Stimulated activated CD8-positive, alpha-beta memory T cell treated with anti-CD3 and anti-CD28 coated beads, Interleukin-15, amount 100 ng/mL, for 48 hours (primary cell): ENCODE measurements at places on chromosomes 3 and 15.

- DNase-seq, result no peak
Measured at GRCh38 chr15:62138124-62138523, 27.0 kb downstream of the C2CD4B start.

DNA sequence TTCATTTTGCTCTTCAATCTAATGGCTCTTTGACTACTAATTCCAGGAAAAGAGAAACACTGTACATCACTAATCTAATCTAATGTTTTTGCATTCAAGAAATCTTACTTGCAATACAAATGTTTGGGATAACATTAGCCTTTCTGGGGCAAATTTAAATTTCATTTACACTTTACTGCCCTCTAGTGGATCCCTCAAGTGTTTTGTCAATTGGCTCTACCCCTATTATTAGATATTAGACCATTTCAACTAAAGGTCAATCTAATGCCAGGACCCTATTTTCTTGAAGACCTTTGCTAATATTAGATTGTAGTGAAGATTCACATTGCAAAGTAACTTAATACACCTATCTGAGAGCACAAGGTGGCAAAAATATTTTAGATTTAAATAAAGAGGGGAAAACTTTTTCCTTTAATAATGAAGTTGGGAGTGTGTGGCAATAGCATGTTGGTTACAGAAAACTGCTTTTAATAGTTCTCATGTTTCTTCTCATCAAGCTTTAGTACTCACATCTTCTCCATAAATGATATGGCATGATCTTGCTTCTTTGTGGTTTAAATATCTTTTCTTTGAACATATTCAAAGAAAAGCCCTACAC is 5.0 kb downstream of the C2CD4A start:
- DNase-seq, result no peak

GRCh38 chr3:7075901-7076300 is 215.0 kb downstream of the GRM7 start:
- DNase-seq, result no peak

DNA sequence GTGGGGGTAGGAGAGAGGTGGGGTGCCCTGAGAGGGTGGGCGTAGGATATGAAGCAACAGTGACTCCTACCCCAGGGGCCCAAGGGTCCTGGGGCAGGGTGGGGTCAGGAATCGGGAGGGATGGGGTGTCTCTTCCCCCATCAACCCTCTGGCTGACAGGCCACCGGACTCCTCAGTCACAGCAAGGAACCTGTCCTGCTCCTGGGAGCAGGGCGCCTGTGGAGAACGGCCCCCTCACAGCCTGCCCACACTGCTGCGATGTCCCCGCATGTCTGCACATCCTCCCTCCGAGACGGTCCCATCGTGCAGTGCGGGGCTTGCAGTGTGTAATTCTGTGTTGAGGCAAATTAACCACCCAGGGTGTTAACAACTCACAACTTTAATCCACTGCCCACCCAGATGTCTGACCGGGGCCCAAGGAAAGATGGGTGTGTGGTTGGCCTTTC is 2.7 kb downstream of the TM4SF19 start:
- no peak for DNase-seq

DNA sequence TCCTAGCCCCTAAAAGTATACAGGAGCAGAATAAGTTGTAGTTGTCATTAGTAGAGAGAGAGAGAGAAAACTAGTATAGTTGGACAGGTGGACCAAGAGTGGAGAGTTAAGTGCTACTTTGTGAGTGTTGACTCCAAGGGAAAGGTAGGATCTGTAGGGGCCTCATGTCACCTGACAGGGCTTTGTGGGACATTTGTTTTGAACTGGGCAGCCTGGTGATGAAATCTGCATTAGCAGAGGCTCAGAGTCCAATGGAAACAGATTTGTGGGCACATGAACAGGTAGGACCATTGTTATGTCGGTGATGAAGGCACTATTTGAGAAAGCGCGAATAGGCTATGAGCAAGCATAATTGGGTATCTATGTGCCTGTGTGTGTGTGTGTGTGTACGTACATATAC is 43.5 kb downstream of the SGO1 start:
- no peak for DNase-seq

- DNase-seq, result no peak
Measured at GRCh38 chr3:188200481-188200880, 46.5 kb downstream of the LPP start.

GRCh38 chr3:141429371-141430035 is 57.3 kb upstream of the RASA2 start:
- DNase-seq, result no peak

DNA sequence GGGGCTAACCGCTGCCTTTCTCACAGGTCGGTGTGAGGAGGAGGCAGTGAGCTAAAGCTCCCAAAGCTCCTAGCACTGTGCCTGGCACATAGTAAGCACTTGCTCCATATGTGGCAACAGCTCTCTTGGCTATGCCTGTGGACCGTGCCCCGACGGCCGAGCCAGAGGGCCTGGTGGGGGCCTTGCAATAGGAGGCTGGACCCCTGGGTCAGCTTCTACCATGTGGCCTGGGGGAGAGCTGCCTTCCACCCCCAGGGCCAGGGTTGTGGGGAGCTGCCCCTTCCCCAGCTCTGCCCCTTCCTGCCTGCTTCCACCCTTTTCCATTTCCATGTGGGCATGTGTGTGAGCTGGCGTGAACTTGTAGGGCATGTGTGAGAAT is 16.9 kb upstream of the GNAT1 start:
- no peak for DNase-seq

- DNase-seq, result no peak
Measured at GRCh38 chr3:125142420-125142778, 70.1 kb downstream of the SLC12A8 start.

GRCh38 chr3:13788522-13789424 is 91.1 kb downstream of the WNT7A start:
- DNase-seq, result no peak

- peak; percentile 64 for DNase-seq
Measured at GRCh38 chr3:13461169-13462124, 18.7 kb upstream of the HDAC11 start.

DNA sequence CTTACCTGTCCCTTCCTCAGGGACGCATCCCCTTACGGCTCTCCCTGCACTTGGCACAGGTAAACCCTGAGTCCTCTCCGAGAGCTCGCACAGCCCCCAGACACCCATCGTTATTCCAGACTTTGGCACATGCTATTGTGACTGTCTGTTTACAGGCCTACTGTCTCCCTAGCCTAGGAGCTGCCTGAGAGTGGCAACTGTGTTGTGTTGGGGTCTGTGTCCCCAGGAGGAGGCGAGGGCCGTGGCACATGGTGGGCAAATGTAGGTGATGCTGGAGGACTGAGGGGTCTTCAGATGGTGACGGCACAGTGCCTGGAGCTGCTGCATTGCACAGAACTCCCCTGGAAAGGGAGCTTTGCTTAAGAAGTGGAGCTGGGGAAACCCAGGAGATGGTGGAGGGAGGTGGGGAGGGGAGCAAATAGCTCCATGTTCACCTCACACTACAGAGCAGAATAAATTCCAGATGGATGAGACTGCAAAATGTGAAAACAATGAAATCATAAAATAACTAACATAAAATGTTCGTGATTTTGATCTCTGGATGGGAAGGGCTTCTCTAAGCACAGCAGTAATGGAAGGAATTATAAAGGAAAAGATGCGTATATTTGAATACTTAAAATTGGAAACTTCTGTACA is 96.5 kb downstream of the SMAD6 start:
- no peak for DNase-seq

GRCh38 chr3:111072031-111072921 is 660 bp downstream of the NECTIN3 start:
- no peak for DNase-seq

DNA sequence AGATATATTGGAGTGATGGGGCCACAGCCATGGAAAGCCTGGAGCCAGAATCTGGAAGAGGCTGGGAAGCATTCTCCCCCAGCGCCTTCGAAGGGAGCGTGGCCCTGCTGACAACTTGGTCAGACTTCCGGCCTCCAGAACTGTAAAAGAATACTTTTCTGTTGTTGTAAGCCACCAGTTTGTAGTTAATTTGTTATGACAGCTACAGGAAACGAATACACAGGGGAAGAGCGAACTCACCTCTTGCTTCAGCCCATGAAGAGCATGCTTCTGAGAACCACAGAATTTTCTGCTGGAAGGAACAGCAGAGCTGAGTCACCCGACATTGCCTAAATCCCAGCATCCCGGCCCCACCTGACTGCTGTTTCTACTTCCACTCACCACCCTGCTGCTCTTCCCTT is 501.7 kb downstream of the SHQ1 start:
- no peak for DNase-seq

- no peak for DNase-seq
Measured at GRCh38 chr3:65351753-65352152, 664.0 kb upstream of the ADAMTS9 start.

- no peak for DNase-seq
Measured at GRCh38 chr15:40097968-40098476, 10.7 kb downstream of the BMF start.

- DNase-seq, result no peak
Measured at GRCh38 chr3:185702262-185703225, 116.4 kb downstream of the SENP2 start.

- no peak for DNase-seq
Measured at GRCh38 chr3:14300721-14301399, 101.5 kb upstream of the SLC6A6 start.

DNA sequence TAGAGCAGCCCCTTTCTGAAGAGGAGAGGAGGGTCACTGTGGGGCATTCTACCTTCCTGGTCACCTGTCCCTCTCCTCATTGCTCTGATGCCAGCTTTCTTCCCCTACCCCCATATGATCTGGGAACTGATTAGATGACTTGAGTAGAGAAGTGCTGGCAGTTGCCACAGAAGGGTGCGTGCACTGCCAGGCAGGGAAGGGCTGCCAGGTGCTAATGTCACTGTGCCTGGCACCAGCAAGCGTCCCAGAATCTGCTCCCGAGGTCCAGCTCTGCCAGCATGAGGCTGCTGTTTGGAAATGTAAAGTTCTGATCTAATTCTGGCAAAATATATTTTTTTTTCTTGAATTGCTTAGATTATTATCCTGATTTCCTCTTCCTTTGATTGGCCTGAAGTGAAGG is 52.8 kb downstream of the PPM1L start:
- DNase-seq, result no peak

DNA sequence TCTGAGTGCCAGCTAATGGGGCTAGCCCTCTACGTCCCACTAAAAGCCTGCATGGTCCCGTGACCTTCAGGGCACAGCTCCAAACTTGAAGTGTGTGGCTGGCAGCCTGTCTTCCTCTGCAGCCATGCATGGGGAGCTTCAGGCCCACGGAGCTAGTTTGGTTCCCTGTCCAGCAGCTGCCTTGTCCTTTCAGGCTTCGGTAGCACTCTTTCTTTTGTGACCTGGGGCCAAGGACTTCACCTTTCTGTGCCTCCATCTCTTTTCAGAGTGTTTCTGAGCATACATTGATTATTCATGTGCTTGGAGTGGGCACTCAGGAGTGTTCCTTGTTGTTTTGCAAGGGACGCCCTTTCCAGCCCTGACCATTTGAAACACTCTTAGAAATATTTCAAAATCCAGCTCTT is 155.2 kb downstream of the DNAJB8 start:
- DNase-seq, result no peak

GRCh38 chr3:136728473-136728872 is 23.7 kb downstream of the STAG1 start:
- no peak for DNase-seq

- DNase-seq, result no peak
Measured at GRCh38 chr3:36741285-36741684, 23.1 kb downstream of the DCLK3 start.

GRCh38 chr3:127546554-127546953 is 44.0 kb downstream of the TPRA1 start:
- no peak for DNase-seq

DNA sequence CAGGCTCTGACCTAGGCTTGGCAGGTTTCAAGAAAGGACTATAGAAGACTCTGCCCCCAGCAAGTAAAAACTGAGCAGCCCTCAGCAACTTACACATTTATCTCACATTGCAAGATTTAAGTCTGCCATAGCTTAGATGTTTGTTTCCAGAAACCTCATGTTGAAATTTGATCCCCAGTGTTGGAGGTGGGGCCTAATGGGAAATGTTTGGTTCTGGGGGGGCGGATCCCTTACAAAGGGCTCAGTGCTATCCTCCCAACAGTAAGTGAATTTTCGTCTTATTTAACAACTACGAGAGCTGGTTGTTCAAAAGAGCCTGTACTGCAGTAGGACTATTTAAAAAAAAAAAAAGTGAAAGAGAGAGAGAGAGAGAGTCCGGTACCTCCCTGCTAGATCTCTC is 125.2 kb upstream of the PROK2 start:
- DNase-seq, result no peak

DNA sequence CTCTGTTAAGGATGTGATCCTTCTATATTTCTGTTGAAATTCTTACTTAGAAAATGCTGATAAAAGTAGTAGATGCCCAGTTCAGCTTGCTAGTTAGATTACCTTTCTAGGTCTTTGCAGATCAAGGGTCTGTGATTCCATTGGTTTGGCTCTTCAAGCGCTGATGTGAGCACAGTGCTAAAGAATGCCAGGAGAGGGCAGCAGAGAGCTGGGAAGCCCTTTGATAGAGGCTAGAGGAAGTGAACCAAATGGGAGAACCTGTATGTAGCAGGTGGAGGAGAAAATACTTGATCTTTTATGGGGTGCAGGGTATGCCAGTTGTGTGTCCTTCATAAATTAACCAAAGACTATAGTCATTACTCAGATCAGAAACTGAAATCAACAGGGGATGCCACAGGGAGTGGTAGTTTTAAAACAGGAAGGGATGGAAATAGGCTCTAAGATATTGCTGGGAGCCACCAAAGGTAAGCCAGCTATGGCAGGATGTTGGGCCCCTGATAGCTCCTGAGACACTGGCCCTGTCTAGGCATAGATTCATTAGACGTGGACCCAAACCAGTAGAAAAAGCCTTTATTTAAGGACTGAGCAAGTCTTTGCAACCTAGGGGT is 677.4 kb downstream of the SQOR start:
- DNase-seq, result peak; percentile 13

DNA sequence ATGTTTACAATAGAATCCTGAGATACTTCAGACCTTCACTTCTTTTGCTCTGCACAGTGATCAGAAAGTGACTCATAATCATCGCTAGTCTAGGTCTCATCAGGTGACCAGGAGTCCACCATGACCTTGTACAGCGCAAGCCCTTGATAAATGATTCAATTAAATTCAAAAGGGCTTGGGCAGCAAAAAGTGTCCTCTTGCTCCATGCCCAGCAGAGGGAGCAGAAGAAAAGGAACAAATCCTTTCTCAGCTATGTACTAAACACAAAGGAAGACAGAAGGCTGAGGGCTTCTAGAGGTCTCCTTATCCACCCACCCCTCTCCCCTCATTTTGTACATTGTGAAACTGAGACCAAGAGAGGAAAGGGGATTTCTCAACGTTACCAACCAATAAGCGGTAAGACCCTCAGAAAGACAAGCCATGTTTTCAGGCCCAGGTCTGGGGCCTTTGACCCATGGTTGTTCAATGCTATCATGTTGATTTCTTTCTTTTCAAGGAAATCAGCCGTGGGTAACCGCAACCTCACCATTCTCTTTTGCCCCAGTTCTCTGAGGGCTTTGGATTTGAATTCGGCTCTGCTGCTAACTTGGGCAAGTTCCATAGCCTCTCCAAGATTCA is 74.8 kb downstream of the AQP9 start:
- DNase-seq, result no peak

GRCh38 chr3:187943677-187944389 is 198.6 kb upstream of the BCL6 start:
- no peak for DNase-seq

GRCh38 chr3:168889666-168890065 is 773.8 kb downstream of the MECOM start:
- DNase-seq, result no peak

GRCh38 chr3:151109286-151109800 is 23.9 kb downstream of the MED12L start:
- DNase-seq, result no peak
